Lung microvascular endothelial cell (primary cell): ENCODE measurements at places on chromosomes 2 and 18. TPM values are rescaled to one million over a fixed set of nuclear protein-coding genes. Genes with fewer than 3 reads are reported as not detected.

Gene FSIP2
- under 0.01 TPM in 2 replicates for total RNA-seq

Gene CFAP210
- total RNA-seq, result not detected in 2 replicates

Gene AQP12A
- total RNA-seq, result not detected in 2 replicates

Gene TSPYL6
- not detected in 2 replicates for total RNA-seq

Gene LINC00305
- 0.20 and 0.87 TPM in 2 replicates for total RNA-seq

Gene SAG
- total RNA-seq, result not detected in 2 replicates
